ENCODE measurements at places on chromosomes 2 and 18.

- DNase-seq = no peak
Measured at GRCh38 chr18:49162226-49162864, 211.6 kb upstream of the SMAD7 start.

- no peak for DNase-seq
Measured at GRCh38 chr2:148531235-148531634, 113.3 kb upstream of the EPC2 start.

DNA sequence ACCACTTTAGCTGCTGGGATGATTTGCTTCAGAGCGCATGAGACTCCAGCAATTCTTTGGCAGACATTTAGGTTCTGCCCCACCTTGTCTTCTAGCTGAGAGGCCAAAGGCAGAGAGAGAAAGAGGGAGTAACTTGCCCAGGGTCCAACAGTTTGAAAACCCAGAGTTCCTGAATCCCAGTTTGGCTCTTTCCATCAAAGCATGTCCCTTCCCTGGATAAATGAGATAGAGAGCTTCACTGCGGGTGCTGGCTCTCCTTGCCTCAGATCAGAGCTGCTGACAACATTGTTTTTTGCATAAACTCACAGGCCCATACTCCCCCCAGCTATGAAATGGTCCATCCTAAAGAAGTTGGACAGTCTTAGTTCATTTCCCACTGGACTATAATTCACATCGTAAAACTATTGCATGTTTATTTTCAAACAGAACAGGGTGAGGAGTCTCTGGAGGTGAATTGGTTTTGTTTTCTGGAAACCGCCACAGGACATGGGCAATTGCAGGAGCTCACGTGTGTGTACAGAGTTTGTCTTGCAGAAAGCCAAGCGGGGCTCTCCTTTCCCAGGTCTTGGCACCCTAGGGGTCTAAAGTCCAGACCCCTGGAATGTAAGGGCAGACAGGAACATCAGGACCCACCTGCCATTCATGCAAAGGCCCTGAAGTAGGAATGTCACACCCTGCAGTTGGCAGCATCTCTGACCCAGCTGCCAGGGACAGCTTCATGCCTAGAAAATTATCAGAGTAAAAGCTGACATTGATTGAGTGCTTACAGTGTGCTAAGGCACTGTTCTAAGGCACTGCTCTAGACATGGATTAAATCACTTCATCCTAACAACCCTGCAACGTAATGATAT, 25.0 kb upstream of the SLC14A2 start:
- no peak for DNase-seq

- DNase-seq = no peak
Measured at GRCh38 chr2:177942731-177943130, 129.8 kb downstream of the PDE11A start.

GRCh38 chr2:25797620-25798488, 80.4 kb downstream of the ASXL2 start:
- DNase-seq = no peak

GRCh38 chr2:119066272-119066804, 92.2 kb downstream of the C1QL2 start:
- no peak for DNase-seq

- no peak for DNase-seq
Measured at GRCh38 chr2:118065921-118066511, 22.3 kb upstream of the INSIG2 start.

GRCh38 chr18:55830544-55830943, 242.6 kb upstream of the TCF4 start:
- no peak for DNase-seq

DNA sequence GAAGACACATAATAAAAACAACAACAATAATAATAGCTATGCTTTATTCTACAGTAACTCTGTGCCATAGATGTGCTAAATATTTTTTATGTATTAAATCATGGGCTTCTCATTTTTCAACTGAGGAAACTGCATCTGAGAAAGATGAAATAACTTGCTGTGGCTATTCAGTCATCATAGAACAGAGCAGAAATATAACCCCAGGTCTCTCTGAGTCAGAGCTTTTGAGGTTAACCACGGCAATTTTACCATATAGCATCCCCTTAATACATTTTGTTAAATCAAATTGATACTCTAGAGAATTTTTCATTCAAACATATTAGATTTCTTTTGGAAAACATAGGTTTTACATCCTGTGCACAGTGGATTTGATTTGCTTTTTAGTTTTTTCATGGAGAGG, 586.6 kb upstream of the KLHL29 start:
- DNase-seq = no peak

DNA sequence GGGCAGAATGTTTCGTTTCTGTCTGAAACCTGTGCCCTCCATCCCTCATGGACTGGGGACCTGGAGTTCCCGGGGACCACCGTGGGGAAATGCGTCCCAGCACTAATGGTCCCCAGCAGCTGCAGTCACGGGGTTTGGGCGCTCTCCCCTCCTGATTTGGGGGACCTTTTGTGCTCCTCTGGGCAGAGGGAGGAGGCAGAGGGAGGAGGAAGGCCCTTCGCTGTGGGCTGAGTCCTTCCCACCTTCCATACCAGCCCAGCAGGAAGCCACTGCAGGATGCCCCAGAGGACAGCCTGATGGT, 3.2 kb downstream of the GPR35 start:
- DNase-seq = no peak

- no peak for DNase-seq
Measured at GRCh38 chr2:15096873-15097272, 464.3 kb downstream of the NBAS start.

- DNase-seq = no peak
Measured at GRCh38 chr2:39834426-39834825, 55.4 kb upstream of the THUMPD2 start.

- no peak for DNase-seq
Measured at GRCh38 chr2:55926246-55926645, 2.7 kb upstream of the EFEMP1 start.

- DNase-seq = no peak
Measured at GRCh38 chr18:5943514-5943913, 48.2 kb upstream of the TMEM200C start.

GRCh38 chr2:100146657-100146960, 4.2 kb upstream of the AFF3 start:
- DNase-seq = no peak

DNA sequence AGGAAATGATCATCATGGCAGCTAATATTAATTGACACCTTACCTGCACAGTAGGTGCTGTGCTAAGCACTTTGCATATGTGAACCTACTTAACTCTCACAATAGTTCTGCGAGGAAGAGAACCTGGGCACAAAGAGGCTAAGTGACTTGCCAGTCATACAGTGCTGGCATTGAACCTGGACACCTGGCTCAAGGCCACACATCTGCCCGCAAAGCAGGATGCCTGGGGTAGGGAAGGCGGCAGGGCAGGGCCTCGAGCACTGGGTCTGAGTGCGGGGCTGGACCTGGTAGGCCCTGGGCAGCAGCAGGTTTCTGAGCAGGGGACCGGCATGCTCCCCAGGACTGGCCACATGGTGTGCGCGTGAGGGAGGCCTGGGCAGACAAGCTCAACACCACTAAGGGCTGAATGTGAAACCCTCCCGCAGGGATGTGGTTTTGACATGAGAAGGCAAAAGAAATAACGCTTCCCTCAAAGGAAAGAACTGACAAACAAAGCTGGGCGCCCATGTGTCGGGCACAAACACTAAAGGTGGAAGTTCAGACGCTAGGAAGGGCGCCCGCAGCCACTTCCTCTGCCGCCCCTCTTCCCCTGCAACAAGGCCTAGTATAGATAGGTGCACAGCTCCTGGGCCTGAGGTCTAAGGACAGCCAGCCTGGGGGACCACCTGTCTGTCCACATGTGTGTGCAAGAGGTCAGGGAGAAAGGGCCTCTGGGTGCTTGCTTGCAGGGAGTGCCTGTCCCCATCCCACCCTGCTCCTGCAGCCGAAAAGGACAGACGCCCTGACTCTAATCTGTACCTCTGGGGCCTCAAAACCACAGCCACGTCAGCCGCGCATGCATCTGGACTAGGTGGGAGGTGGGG, 92.5 kb downstream of the ZFP36L2 start:
- peak; percentile 55 for DNase-seq

DNA sequence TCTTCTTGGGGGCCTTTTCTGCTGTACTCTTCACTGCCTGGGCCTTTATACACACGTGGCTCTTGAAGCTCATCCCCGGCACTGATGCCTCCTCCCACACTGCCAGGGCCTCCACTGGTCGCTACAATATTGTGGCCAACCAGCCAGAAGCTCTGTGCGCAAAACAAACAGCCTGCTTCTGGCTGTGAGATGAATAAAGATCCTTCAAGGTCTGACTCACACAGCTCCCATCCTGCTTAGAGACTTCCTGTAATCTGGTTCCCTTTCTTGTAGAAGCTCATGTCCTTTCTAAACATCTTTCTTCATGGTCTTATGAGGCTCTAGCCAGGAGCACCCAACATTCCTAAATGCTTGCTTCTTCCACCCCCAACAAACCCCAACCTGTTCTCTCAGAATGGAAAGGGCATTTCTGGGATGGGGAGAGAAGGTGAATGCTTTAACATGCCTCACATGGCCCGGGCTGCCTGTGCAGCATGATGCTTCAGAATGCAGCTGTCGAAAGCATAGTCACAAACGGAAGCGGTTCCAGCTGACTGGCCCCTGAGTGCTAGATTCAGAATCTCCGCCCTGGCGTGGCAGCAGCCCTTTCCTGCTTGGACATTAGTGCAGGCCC, 24.6 kb downstream of the NRP2 start:
- peak; percentile 55 for DNase-seq

GRCh38 chr2:121094101-121094500, 190.9 kb downstream of the TFCP2L1 start:
- DNase-seq = no peak

DNA sequence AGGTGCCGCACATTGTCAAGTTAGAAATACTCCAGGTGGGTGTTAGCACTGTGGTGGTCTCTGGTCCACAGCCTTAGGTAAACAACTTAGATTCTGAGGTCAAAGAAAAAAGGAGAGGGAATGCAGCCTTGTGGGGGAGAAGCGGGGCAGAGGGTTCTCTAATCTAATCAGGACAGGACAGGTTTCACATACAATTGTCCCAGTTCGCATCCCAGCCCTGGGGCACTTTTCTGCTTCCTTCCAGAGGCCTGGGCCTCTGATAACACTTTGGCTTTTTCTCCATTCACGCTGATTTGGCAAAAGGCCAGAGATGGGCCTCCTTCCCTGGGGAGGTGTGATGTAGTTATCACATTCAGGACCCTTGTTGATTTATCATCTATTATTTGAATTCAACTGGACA, 32.5 kb downstream of the SLC1A4 start:
- no peak for DNase-seq

GRCh38 chr18:23131693-23132319, 3.5 kb upstream of the CABLES1 start:
- no peak for DNase-seq

DNA sequence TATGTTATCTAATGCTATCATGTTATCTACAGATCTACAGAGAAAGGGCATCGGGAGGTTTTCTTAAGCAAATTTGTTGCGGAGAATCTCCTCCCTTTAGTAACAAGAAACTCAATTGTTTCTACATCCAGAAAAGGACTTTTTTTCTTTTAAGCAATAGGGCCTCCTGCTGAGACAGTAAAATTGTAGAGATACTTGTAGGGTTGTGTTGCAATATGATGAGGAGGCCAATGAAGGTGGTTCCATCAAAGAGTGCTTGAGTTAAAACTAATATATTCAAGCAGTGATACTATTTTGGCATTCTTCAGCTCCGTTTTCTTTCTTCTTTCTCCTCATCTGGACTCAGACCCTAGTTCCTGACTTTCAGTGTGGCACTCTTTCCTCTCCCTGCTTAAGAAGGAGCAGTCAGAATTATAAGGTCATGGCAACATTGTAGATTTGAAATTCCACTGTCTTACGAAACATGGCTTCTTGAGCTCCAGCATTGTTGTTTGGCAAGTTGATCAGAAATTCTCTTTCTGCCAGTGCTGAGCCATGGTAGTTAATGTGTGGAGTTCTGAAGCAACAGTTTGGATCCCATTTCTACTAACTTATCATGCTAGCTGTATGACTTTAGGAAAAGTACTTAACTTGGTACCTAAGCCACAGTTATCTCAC, 202.0 kb upstream of the SLC14A2 start:
- DNase-seq = no peak

Measured in head of caudate nucleus (tissue), 42 donors.